Left ventricle myocardium superior (tissue), 1 donor: ENCODE measurements at places on chromosomes 11 and 22. TPM values are rescaled to one million over a fixed set of nuclear protein-coding genes. Genes with fewer than 3 reads are reported as not detected.
A peak's percentile ranks its signal among the peaks of the same experiment; 100 is the strongest.

Gene MOV10L1
- 0.22 TPM for total RNA-seq

Gene PANX3
- total RNA-seq, result not detected

Gene GP1BB
- total RNA-seq, result not detected

Gene OR5AR1
- total RNA-seq, result not detected

Gene OR52I1
- not detected for total RNA-seq

GRCh38 chr22:46192210-46192993 is 42.1 kb downstream of the PPARA start:
- no peak for DNase-seq

DNA sequence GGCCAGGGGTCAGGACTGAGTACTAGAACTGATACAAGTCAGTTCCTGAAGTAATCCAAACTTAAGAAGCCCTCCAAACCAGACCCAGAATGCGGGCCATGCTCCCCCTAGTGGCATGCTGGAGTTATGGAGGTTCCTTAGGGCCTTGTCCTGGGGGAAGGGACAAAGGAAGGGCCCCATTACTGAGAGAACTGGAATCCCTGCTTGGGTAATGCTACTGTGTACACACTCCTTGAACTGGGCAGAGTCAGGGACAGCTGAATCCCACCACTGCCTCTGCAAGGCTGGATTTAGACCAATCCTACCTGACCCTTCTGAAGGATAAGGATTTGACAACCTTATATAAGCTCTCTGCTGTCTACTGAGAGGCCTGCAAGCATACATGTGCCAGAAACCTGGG is 97.3 kb upstream of the AKIP1 start:
- DNase-seq, result peak; percentile 75

- DNase-seq, result no peak
Measured at GRCh38 chr11:27968461-27968860, 139.5 kb downstream of the KIF18A start.

- no peak for DNase-seq
Measured at GRCh38 chr11:126978911-126979310, 21.7 kb downstream of the KIRREL3 start.

DNA sequence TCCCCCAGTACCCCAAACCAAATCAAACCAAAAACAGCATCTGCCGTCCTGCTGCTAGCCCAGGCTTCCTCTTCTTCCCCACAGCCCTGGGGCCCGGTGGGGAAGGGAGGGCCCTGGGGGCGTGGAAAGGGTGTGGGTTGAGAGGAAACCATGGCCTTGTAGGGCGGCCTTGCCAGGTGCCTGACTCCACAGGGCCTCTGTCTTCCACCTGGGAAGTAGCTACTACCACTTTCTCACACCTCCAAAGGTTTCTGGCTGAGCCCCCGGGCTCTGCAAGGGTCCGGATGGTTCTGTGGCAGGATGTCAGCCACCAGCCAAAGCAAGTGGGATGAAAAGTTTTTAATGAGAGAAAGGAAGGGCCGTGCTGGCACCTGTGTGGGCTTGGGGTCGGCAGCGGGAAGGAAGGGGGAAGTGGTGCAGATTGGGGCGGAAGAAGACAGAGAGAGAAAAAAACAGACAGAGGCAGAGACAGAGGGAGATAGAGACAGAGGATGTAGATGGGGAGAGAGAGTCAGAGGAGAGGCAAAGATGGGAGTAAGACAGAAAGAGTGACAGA is 10.5 kb downstream of the TPST2 start:
- peak; percentile 42 for DNase-seq

DNA sequence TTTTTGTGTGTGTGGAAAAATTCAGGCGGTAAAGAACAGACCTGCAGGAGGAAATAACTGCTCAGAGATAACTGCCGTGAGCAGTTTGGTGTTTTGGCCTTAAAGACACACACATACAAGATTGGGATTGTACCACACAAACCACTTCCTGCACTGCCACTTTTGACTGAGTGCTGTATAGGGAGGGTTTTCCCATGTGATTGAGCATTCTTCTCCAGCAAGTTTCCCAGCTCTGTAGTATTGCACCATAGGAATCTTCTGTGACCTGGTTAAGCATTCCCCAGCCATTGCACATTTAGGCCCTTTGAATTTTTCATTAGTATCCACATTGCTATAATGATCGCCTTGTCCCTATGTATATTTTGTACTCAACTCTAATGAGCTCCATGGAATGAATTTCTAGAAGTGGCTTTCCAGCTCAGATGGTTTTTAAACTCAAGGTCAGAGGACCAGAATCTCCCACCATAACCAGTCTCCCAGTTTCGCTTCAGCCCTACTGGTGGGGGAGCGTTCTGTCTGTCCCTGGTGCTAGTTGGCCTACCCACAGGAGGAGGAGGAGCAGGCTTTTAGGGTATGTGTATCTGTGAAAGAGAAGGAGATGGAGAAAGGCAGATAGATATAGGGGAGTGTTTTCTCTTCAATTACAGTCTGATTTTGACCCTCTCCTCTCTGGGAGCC is 9.3 kb downstream of the CD82 start:
- DNase-seq, result no peak

GRCh38 chr11:118058311-118059245 is 18.3 kb upstream of the TMPRSS4 start:
- peak; percentile 12 for DNase-seq

GRCh38 chr22:47071807-47072641 is 309.6 kb downstream of the TBC1D22A start:
- no peak for DNase-seq

DNA sequence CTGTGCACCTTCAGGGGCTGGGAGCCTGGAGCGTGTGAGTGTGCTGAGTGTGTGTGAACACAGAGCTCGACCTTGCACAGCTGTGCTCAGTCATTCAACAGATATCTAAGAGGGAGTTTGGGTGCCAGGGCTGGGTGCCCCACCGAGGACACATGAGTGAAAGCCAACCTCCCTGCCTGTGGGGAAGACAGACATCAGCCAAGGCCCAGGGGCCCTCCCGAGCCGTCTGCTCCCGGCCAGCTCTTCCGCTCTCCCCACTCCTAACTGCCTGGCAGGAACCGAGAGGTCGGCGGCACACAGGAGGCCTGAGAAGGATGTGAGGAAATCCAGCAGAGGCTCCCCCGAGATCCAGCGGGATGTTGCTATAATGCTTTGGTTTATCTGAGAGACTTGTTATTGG is 32.0 kb downstream of the CERK start:
- no peak for DNase-seq

- no peak for DNase-seq
Measured at GRCh38 chr11:75543806-75544205, 18.1 kb upstream of the GDPD5 start.

- no peak for DNase-seq
Measured at GRCh38 chr22:48887394-48888332, 940.0 kb downstream of the BRD1 start.

DNA sequence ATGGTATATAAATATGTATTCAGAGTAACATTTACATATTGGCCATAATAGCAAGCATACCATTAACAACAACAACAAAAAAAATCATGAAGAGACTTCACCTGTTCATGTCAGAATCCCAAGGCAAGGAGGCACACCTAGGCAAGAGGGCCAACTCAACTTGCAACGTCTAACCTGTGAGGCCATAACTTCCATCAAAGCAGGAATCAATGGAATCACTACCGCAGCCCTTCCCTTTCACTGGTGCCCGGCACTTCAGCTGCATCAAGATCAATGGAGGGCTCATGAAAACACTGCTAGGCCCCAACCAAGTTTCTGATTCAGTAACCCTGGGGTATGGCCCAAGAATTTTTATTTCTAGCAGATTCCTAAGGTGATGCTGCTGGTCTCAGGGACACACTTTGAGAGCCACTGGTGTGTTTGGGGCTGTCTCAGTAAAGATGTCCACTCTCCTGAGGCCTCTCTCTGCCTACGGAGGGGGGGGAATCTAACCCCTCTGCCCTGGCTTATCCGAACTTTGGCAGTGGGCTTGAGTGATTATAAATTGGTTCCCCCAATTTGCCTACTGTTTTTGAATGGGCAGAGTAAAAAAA is 8.0 kb downstream of the ZFTA start:
- DNase-seq, result no peak

DNA sequence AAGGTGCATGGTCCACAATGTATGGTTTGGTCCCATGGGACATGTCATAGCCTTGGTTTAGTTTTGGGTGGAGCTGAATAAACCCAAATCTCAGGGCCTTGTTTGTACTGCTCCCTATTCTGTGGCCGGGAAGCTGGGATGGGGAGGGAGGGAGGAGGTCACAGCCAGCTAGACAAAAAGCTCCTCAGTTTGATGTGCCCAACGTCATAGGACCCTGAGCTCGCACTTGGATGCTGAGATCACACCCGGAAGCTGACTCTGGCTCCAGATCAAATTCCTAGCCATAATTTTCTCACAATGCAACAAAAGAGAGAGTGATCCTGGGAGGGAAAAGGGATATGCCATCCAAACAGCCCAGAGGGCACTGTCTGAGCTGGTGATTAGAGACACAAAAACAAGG is 1.5 kb downstream of the HSPB2 start:
- DNase-seq, result peak; percentile 43
